ENCODE measurements at places on chromosomes 7 and 10.

- no peak for DNase-seq
These were observed 306.0 kb downstream of the TFEC start for GRCh38 chr7:115724400-115725056.

GRCh38 chr7:20200361-20200760, 16.8 kb downstream of the MACC1 start:
- DNase-seq, result no peak

GRCh38 chr7:33516568-33516967, 387.2 kb downstream of the BBS9 start:
- DNase-seq, result no peak

DNA sequence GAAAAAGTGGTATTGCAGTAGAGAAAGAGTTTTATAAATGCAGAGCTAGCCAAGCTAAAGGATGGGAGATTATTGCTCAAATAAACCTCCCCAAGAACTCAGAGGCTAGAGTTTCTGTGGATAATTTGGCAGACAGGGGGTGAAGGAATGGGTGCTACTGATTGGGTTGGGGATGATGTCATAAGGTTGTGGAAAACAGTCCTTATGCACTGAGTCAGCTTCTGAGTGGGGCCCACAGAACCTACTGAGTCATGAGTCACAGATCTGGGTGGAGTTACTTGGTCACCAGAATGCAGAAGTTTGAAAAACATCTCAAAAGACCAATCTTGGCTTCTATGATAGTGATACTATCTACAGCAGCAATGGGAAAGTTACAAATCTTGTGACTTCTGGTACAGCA, 1146.7 kb downstream of the TYW1 start:
- no peak for DNase-seq

- DNase-seq, result no peak
These were observed 1.7 kb upstream of the SPACDR start for GRCh38 chr7:100465702-100466311.

GRCh38 chr10:62578301-62578700, 204.1 kb downstream of the ZNF365 start:
- DNase-seq, result no peak

DNA sequence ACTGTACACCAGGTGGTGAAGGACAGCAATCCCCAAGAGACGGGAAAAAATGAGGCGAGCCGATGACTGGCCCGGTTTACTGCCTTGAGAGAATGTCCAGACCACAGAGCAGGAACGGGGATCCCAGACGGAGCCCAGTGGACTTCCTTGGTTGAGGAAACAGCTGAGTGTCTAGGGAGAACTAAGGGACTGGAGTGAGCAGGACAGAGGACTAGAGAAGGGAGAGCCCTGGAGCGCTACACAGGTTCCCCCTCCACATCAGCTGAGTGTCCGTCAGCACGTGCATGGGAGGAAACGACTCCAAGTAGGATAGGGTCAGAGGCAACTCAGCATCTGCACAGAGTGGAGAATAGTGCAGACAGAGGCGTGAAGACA, 7.1 kb upstream of the WDR86 start:
- DNase-seq, result no peak

DNA sequence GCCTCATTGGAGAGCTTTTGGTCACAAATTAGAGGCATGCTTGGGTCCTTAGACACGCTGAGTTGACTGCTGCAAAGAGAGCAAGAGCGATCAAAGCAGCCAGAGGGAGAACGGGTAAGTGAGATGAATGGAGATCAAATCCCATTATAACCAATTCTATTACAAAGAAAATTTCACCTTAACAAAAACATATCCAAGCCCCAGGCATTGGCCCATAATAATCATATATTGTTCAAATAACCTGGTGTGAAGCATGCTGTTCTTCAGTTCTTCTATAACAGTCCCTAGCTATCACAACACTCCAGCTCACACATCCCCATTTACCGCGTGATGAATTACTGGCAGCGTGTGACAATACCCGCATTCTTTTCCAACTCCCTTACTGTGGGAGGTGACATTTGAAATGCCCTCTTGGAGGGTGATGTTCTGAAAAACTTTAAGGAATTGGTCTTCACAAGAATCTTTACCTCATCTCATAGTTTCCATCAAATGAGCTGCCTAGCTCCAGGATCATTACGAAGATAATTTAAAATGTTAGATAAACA, 156.1 kb upstream of the PLXNA4 start:
- no peak for DNase-seq

DNA sequence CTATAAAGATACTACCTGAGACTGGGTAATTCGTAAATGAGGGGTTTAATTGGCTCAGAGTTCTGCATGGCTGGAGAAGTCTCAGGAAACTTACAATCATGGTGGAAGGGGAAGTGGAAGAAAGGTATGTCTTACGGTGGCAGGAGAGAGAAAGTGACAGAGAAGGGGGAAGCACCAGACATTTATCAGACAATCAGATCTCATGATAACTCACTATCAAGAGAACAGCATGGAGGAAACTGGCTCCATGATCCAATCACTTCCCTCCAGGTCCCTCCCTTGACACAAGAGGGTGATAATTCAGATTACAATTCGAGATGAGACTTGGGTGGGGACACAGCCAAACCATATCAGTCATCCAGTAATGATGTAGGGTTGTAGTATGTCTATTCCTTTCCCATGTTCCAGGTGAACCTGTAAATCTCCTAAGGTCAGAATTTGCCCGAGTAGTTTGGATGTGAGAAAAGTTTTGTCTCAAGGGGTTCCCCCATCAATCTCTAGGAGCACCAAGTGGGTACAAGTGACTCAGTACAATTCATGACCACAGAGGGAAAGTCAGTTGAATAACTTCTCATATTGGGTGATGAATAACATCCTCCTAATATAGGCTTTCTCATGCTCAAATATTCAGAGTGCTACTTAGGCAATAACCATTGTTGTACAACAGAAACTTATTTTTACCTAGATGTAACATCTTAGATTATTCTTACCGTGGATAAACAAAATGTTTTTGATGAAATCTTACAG, 39.7 kb upstream of the MTPN start:
- no peak for DNase-seq

DNA sequence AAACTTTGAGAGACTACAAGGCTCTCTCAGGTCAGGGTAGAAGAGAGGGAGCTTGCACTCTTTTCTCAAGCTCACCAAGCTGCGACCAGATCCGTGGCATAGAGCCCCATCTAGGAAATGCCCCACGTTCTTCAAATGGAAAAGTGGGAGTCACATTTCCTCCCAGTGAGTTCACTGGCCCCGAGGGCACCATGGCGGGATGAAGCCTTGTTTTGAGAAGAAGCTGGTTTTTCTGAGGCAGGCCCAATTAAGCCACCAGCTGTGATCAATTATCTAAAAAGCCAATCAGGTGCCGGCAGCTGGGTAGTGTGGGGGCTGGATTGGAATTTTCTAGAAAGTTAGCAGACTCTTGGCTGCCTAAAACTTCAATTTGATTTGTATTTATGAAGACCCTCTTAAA, 101.4 kb downstream of the ZNF365 start:
- DNase-seq, result no peak

GRCh38 chr10:28769091-28769604, 91.8 kb downstream of the BAMBI start:
- DNase-seq, result no peak

DNA sequence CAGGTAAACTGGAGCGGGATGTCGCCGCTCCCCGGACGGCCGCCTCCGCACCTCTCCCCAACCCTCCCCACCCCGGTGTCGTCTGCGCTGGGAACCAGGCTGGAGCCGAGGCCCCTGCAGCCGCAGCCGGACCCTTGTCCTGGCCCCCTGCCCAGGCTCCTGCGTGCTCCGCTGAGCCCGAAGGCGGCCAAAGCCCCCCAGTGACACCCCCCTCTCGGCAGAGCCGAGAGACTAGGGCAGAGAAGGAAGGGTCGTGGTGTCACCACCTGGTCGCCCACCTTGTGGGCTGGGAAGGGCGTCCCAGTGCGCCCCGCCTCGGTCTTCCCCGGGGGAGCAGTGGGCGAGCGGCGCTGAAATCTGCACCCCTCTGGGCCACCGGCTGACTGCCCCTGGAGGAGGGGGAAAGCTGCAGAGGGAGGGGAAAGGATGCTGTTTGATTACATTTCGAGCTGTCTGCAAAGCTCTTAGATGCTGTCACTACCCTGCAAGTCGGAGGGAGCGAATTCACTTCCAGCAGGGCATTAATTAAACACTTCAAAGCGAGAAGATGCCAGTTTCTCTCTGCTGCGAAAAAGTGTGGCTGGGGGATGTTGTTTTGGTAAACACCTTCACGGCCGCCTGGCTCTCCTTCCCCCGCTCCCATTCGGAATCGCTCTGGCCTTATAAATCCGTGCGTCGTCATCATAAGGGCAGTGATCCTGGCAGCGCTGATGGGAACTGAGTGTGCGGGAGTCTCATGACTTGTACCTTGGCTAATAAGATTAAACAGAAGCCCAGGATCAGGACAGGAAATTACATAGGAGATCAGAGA, 622 bp downstream of the DYNC1I1 start:
- no peak for DNase-seq

GRCh38 chr7:137074391-137075030, 206.1 kb downstream of the CHRM2 start:
- no peak for DNase-seq

- no peak for DNase-seq
These were observed 266.9 kb downstream of the NEBL start for GRCh38 chr10:20630092-20630643.

GRCh38 chr7:46859963-46860475, 721.9 kb downstream of the TNS3 start:
- no peak for DNase-seq

- no peak for DNase-seq
These were observed 4.1 kb upstream of the TAX1BP1 start for GRCh38 chr7:27735831-27736230.

- DNase-seq, result no peak
These were observed 17.9 kb upstream of the NEUROD6 start for GRCh38 chr7:31358467-31358866.

- DNase-seq, result no peak
These were observed 18.7 kb downstream of the ASB13 start for GRCh38 chr10:5647507-5648240.

- no peak for DNase-seq
These were observed 18.3 kb downstream of the ARMC3 start for GRCh38 chr10:22945934-22946673.

DNA sequence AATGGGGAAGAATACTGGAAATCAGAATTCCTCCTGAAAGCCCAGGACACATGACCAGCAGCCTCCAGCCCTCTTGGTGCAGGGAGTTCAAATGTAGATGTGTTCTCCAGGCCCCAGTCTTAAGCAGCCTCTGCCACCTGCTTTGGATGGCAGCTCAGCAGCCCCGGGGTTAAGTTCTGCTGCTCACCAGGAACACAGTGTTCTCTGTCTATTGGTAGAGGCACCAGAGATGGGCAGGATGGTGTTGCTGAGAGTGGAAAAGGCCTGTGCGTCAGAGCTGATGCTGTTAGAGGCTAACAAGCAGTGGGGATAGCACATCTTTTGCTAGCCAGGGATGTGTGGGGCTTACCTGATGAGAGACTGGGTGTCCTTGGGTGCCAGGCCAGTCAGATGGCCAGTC, 56.8 kb downstream of the PAX2 start:
- no peak for DNase-seq

DNA sequence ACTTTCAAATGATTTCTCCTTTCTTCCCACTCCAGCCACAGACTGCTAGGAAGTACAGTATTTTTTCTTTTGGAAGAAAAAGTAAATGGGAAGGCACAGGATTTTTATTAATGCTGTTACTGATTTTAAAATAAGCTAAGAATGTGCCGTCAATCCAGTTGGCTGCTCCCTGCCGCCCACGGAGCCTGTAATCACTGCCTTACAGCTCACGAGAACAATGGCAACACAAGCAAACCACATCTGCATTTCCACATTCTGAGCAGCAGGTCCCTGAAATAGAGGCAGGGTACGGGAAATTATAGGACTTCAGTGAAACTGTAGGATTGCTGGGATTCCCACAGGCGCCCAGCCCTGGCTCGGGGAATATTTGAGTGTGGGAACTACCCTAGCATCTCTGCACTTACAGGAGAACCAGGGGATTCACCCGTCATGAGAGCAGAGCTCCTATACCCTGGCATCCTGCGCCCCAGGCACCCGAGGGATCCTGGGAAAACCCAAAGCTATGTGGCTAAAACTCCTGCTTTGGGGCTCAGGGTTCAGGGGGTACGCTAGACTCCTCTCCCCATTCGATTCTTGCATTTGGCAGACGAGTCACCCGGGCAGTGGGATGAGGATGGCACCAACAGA, 72.9 kb upstream of the TNS3 start:
- no peak for DNase-seq

DNA sequence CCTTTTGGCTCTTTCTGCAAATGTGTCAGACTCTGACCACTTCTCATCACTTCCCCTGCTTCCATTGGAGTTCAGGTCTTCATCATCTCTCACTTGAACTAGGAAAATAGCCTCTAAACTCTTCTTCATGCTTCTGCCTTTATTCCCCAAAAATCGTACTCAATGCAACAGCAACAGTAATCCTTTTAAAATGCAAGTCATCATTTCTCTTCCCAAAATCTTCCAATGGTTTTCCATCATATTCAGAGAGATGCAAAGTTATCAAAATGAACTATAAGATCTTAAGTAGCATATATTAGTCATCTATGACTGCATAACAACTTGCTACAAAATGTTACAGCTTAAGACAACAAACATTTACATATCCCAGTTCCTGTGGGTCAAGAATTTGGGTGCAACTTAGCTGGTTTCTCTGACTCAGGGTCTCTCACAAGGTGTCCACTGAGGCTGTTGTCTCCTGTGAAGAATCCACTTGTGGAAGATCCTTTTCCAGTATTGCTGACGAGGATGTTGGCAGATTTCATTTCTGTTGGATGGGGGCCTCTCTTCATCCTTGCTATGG, 31.0 kb upstream of the ETV1 start:
- DNase-seq, result no peak

DNA sequence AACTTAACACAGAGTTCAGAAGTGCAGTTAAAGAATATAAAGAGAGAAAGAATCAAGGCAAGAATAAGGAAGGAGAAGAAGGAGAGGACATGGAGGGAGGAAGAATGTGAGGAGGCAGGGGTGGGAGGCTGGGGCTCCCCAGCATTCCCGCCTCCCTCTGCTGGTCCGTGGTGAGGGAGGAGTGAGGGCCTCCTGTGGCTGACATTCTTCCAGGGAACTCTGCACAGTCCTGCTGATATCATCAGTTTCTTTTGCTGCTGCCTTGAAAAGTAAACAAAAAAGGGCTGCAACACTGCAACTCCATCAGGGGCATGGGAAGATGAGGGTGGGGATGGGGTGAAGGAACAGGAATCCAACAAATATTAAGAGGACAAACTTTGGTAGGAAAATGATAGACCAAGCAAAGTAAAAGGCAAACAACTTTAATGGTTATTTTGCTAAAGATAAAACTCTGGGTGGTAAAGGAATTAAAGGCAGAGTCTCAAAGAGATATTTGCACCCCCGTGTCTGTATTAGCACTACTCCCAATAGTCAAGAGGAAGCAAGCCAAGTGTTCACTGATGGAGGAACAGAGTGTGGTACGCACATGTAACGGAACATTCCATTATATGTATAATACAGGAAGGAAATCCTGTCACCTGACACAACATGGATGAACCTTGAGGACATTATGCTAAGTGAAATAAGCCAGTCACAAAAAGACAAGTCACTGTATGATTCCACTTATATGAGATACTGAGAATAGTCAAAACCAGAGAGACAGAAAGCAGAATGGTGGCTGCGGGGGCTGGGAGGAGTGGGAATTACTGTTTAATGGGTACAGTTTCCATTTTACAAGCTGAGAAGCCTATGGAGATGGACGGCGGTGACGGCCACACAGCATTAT, 8.0 kb upstream of the SPOCK2 start:
- no peak for DNase-seq

Data from naive thymus-derived CD4-positive, alpha-beta T cell (primary cell).